ENCODE measurements at places on chromosomes 7 and 10. TPM values are rescaled to one million over a fixed set of nuclear protein-coding genes. Genes with fewer than 3 reads are reported as not detected.

Gene PAPOLB
- not detected for polyA plus RNA-seq

Gene ADARB2
- polyA plus RNA-seq, result not detected

Gene CROT
- 1.5 TPM for polyA plus RNA-seq

- no peaks in the 10 kb centered on the region for H3K27me3 ChIP-seq
- peak overlapping the region; percentile 99 for H3K4me3 ChIP-seq
- no peak for DNase-seq
- peaks cover 10% of the 10 kb centered on the region for H3K4me1 ChIP-seq
Observed at GRCh38 chr7:157570531-157571200, 233.9 kb downstream of the DNAJB6 start.

GRCh38 chr7:85090143-85090542 lies 96.7 kb downstream of the SEMA3D start:
- H3K27me3 ChIP-seq, result peaks cover 7% of the 10 kb centered on the region
- no peak overlapping the region for H3K4me3 ChIP-seq
- peaks cover 1% of the 10 kb centered on the region for H3K4me1 ChIP-seq
- no peak for DNase-seq
- H3K27ac ChIP-seq, result no peak overlapping the region

DNA sequence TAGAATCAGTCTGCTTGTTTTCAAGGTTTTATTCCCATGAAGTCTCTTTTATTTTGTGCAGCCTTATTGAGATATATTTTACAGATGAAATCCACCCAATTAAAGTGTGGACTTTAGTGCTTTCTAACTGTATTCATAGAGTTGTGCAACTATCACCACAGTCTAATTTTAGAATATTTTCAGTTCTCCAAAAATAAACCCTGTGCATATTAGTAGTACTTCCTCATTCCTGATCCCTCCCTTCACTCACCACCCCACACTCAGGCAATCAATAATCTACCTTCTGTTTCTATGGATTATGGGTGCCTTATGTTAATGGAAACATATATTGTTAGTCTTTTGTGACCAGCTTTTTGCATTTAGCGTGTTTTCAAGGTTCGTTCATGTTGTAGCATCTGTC lies 185.7 kb upstream of the TMEM72 start:
- no peak overlapping the region for H3K4me3 ChIP-seq
- H3K4me1 ChIP-seq, result peaks cover 40% of the 10 kb centered on the region
- peaks cover 13% of the 10 kb centered on the region for H3K27me3 ChIP-seq

DNA sequence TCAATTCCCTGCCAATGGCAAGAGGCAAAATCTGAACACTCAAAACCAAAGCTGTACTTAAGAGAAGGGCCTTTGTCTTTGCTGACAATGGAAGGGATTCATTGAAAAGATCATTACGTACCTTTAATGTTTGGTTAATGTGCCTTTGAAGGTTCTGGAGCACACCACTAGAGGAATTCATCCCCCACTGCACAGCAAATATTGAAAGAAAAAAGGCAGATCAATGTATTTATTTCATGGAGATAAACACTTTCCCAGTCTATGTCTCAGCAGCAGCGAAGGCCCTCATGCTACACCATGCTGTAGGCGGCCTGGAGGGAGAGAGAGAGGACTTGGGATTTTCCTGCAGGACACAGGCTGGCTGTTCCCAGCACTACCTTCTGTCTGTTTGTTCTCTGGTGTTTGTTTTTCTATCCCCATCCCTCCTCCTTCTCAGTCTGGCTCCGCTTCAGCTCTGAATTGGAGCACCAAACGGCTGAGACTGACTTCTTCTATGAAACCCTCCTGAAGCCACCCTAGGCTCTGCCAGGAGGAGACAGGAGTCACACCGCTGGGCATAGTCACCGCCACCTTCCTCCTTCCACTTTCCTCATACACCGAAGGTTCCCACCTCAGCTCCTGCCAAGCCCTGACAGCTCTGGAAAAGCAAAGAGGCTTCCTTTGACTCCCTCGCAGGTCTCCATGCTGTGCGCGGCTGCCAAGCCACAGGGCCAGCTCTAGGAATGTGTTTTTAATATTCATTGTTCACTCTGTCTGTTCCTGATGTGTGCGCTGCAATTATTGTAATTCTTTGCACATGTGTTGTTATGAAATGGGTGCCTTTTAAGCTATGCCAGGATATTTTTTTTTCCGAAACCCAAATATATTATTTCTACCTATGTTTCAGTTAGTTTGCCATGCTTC lies 301.5 kb downstream of the FZD1 start:
- peaks cover 12% of the 10 kb centered on the region for H3K27me3 ChIP-seq
- no peaks in the 10 kb centered on the region for H3K36me3 ChIP-seq
- H3K27ac ChIP-seq, result no peak overlapping the region

DNA sequence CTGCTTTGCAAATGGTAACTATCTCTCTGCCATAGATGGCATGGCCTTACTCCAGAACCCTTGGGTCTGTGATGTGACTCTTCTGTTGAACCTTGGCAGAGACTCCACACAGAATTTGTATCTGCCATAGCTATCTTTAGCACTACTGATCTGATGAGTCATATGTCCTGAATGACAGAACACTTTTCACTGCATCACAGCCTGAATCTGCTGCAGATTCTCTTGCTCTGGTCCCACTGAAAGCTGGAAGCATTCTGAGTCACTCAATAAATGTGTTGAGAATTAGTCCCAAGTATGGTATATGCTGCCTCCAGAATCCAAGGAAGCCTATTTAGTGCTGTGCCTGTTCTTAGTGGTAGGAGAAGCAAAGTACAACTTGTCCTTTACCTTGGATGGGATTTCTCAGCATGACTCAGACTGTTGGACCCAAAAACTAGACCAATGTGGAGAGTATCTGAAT lies 39.5 kb upstream of the ANKRD1 start:
- DNase-seq, result no peak
- H3K27me3 ChIP-seq, result no peaks in the 10 kb centered on the region
- H3K27ac ChIP-seq, result no peak overlapping the region
- H3K4me3 ChIP-seq, result no peak overlapping the region

DNA sequence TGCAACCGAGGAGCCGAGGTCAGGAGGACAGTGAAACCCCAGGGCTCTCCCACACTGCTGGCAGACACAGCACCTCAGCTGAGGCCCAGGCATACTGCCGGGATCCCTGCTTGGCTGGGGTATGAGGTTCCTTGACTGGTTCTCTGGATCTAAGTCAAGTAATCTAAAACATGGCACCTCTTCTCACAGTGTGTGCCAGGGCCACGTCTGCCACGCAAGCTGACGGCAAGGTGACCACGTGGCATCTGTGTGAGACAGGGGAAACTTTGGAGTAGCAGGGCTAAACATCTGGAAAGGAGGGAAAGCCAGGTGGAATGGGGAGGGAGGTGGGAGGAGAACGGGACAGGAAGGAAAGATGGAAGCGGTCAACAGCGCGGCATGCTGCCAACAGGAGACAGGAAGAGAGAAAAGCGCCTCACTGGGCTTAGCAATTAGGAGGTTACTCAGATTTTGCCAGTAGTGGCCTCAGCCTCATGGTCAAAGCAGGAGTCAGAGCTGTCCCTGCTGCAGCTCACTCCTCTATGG lies 103.7 kb downstream of the CXCL12 start:
- no peak overlapping the region for H3K4me3 ChIP-seq
- no peaks in the 10 kb centered on the region for H3K36me3 ChIP-seq
- no peak for DNase-seq
- H3K27ac ChIP-seq, result no peak overlapping the region
- H3K4me1 ChIP-seq, result no peaks in the 10 kb centered on the region

- H3K4me1 ChIP-seq, result no peaks in the 10 kb centered on the region
- no peaks in the 10 kb centered on the region for H3K27me3 ChIP-seq
- H3K4me3 ChIP-seq, result no peak overlapping the region
- no peak overlapping the region for H3K27ac ChIP-seq
- no peaks in the 10 kb centered on the region for H3K36me3 ChIP-seq
Observed at GRCh38 chr10:86870679-86871078, 86.7 kb downstream of the MMRN2 start.

DNA sequence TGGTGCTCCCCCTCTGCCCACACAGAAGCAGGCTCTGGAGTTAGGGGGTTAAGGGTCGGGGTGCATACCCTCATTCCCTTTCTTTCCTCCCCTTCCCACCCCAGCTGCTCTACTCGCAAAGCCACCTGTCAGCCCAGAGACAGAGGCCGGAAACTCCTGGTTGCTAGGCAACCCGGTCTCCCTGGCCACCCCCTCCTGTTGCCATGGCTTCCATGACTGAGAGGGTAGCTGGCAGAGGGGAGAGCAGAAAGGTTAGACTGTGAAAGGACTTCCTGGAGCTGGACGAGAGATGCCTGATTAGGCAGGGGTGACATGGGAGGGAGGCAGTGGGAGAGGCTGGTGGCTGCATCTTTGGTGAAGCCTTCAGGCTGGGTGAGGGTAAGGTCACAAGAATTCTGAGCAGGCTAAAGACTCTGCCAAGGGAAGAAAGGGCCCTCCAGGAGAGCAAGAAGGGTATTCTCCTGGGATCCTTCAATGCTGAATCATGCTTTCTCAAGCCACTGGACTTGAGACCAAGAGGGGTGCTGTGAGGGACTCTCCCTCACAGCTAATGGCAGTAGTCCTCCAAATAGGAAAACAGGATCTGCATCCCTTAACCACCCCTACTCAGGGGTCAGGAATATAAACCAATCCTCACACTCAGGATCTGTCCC lies 5.4 kb downstream of the PSD start:
- no peak for DNase-seq
- H3K27ac ChIP-seq, result no peak overlapping the region
- H3K27me3 ChIP-seq, result peaks cover 53% of the 10 kb centered on the region
- peak overlapping the region; percentile 52 for H3K4me3 ChIP-seq
- H3K4me1 ChIP-seq, result peaks cover 25% of the 10 kb centered on the region

Data from naive B cell (primary cell).